Colonic mucosa (tissue), 4 donors: ENCODE measurements at places on chromosomes 13 and 19. TPM values are rescaled to one million over a fixed set of nuclear protein-coding genes. Genes with fewer than 3 reads are reported as not detected.

DNA sequence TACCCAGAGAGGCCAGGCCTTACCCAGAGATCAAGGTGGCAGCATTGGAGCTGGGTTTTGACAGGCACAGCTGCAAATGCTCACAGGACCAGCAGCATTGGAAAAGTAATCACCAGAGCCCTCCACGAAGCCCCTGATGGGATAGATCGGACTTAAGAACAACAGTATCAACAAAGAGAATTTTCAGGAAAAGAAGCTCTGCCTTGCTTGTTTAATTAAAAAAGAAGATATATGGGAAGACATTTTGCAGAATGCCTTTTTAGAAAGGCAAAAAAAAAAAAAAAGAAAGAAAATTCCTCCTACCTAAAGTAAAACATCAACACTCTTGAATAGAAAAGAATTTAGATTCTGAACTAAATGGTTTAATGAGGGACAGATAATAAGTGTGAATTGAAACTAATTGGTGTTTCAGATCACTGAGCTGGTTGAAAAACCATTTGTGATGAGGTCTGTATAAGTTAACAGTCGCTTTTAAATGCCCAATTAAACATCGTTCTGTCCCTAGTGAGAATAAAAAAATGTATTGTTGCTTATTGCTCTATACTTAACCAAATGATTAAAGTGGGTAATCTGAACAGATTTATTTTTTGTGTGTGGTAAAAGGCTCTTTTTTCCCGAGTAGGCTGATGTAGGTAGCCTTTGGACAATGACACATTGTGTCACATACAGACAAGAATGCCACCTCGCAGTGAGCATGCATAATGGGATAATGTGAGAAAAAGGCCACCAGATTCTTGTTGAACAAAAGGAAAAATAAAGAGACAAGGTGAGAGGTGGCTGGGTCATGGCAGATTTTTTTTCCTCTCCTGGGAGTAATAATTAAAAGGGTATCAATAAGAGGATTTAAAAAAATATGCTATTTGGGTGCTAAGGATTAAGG is 93.0 kb upstream of the ARGLU1 start:
- no peak overlapping the region for H3K4me3 ChIP-seq
- no peaks in the 10 kb centered on the region for H3K27me3 ChIP-seq
- DNase-seq, result no peak
- H3K36me3 ChIP-seq, result no peaks in the 10 kb centered on the region
- H3K27ac ChIP-seq, result no peak overlapping the region
- H3K4me1 ChIP-seq, result no peaks in the 10 kb centered on the region

GRCh38 chr19:39139971-39140453 is 14.4 kb downstream of the PAK4 start:
- no peaks in the 10 kb centered on the region for H3K27me3 ChIP-seq
- H3K4me3 ChIP-seq, result no peak overlapping the region
- peaks cover 17% of the 10 kb centered on the region for H3K4me1 ChIP-seq

DNA sequence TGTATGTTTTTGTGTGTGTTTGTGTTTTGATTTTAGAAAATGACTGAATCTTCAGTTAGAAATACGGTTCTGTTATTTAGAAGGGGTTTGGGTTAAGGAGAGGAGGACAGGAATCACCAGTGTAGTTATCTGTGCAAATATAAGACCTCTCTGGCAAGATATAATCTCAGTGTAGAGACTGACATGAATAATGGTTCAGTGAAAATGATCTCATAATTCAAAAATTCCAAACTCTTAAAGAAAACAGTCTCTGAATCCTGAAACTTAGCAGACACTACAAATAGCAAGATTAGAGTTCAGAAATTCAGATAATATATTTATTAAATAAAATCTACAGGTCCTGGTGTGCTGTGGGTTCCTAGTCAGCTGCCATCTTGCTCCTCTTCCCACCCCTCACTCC is 73.5 kb downstream of the PDS5B start:
- H3K27ac ChIP-seq, result no peak overlapping the region
- no peaks in the 10 kb centered on the region for H3K27me3 ChIP-seq
- no peaks in the 10 kb centered on the region for H3K4me1 ChIP-seq
- no peaks in the 10 kb centered on the region for H3K36me3 ChIP-seq
- H3K4me3 ChIP-seq, result no peak overlapping the region
- DNase-seq, result no peak

GRCh38 chr19:12230751-12231733 is 63.6 kb downstream of the ZNF44 start:
- H3K27me3 ChIP-seq, result no peaks in the 10 kb centered on the region
- no peak overlapping the region for H3K27ac ChIP-seq
- no peaks in the 10 kb centered on the region for H3K36me3 ChIP-seq

DNA sequence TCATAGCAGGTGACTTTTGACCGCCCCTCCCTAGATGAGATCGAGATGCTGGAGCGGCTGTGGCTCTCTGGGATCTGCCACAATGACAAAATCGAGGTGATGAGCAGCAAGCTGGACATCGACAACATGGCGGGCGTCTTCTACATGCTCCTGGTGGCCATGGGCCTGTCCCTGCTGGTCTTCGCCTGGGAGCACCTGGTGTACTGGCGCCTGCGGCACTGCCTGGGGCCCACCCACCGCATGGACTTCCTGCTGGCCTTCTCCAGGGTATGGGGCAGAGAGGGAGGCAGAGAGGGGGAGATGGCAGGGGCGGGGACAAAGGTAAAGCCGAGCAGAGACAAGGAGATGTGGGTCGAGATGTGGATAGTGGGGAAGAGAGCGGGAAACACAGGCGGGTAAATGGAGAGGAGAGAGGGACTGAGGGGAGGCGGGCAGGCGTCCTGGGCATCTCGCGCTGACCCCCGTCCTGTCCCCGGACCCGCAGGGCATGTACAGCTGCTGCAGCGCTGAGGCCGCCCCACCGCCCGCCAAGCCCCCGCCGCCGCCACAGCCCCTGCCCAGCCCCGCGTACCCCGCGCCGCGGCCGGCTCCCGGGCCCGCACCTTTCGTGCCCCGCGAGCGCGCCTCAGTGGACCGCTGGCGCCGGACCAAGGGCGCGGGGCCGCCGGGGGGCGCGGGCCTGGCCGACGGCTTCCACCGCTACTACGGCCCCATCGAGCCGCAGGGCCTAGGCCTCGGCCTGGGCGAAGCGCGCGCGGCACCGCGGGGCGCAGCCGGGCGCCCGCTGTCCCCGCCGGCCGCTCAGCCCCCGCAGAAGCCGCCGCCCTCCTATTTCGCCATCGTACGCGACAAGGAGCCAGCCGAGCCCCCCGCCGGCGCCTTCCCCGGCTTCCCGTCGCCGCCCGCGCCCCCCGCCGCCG is 3.4 kb upstream of the GRWD1 start:
- H3K4me3 ChIP-seq, result no peak overlapping the region
- peaks cover 3% of the 10 kb centered on the region for H3K36me3 ChIP-seq
- H3K27me3 ChIP-seq, result peaks cover 27% of the 10 kb centered on the region
- H3K27ac ChIP-seq, result no peak overlapping the region
- DNase-seq, result no peak

GRCh38 chr13:44668688-44669087 is 92.6 kb upstream of the TSC22D1 start:
- H3K27ac ChIP-seq, result no peak overlapping the region
- no peaks in the 10 kb centered on the region for H3K36me3 ChIP-seq
- no peaks in the 10 kb centered on the region for H3K4me1 ChIP-seq

GRCh38 chr13:25231517-25231916 is 55.8 kb downstream of the MTMR6 start:
- H3K4me3 ChIP-seq, result no peak overlapping the region
- no peaks in the 10 kb centered on the region for H3K4me1 ChIP-seq
- no peaks in the 10 kb centered on the region for H3K27me3 ChIP-seq
- no peak overlapping the region for H3K27ac ChIP-seq
- no peaks in the 10 kb centered on the region for H3K36me3 ChIP-seq

The ATP12A gene
- 1.4 TPM for total RNA-seq

The OR7C2 gene
- total RNA-seq, result not detected

The GNA15 gene
- total RNA-seq, result 1.6 TPM

The APLP1 gene
- 3.7 TPM for total RNA-seq
